Activated naive CD4-positive, alpha-beta T cell treated with anti-CD3 and anti-CD28 coated beads, Interleukin-2, amount 10 ng/mL, durations not matched to agents 7 days and 5 days (primary cell): ENCODE measurements at places on chromosomes 6 and 20.
A peak's percentile ranks its signal among the peaks of the same experiment; 100 is the strongest.

GRCh38 chr6:154070657-154071056 lies 31.6 kb downstream of the OPRM1 start:
- no peak for DNase-seq

DNA sequence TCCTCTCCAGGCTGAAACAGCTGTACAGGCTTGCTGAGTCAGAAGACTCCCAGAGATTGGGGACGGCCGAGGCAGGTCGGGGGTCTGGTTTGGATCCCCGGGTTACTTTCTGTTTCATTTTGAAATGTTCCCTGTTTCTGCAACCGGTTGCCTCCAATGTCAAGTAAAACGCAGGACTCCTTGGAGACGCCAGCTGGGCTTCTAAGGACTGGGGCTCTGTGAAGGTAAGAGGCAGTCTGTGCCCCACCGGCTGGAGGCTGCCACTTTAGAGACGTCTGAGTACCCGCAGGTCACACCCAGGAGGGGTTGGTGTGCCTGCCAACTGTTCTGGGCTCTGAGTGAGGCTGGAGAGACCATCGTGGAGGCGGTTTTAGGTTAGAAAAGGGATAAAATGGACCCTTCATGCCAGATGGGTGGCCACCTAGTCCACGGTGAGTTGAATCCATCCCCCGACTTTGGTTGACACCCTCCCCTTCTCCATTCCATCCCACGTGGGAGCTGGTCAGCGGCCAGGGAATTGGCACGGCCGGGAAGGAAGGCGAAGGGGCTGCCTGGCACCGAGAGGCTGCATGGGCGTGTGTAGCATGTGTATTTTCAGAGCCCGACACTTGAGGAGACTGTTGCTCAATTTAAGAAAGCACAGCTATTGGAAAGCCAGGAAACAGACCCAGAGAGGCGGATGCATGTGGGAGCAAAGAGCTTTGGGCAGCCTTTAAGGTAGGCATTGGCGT lies 240.9 kb downstream of the PHACTR1 start:
- peak; percentile 39 for DNase-seq

- DNase-seq: no peak
Measured at GRCh38 chr20:17749978-17750721, 50.4 kb downstream of the BANF2 start.

- no peak for DNase-seq
Measured at GRCh38 chr6:151213352-151213751, 26.4 kb upstream of the AKAP12 start.

DNA sequence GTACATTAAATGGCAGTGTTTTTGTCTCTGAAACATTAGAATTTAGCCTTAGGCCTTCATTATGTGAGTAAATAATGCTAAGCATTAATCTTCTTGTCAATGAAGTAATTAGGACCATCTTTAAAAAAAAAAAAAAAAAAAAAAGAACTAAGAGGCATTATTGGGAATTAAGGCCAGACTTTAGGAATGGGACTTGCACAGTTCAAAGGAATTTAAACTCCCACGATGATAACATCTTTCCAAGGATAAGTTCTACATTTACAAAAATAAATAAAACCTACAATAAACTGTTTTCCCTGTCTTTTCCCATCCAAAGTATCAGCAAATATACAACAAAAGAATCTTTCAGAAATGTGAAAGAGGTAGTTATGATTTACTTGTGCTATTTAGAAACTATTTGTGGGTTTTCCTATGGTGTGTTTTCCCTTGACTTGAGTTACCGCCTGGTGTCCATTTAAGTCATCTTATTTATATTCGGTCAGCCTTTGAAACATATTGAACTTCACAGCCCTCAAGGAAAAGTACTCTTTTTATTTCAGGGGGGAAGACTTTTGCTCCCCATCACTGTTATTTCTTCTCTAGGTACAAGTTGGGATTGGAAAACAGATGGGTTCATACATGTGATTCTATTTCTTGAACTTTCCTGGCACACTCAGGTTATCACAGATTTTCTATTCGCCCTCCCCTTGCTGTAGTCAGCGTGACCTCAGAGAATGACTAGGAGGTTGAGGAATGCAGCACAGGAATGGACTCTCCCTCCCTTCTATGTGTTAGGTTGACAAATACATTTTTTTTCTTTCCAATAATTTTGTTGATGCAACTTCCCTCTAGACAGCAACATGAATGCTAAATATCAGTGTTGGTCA lies 13.6 kb downstream of the STMND1 start:
- no peak for DNase-seq

- DNase-seq: peak; percentile 68
Measured at GRCh38 chr20:37345339-37346235, at the start of gene SRC. Gene SRC, plus strand, starts transcription at chr20:37346140. Its CDS starts 38,014 bp downstream, at chr20:37384154.

DNA sequence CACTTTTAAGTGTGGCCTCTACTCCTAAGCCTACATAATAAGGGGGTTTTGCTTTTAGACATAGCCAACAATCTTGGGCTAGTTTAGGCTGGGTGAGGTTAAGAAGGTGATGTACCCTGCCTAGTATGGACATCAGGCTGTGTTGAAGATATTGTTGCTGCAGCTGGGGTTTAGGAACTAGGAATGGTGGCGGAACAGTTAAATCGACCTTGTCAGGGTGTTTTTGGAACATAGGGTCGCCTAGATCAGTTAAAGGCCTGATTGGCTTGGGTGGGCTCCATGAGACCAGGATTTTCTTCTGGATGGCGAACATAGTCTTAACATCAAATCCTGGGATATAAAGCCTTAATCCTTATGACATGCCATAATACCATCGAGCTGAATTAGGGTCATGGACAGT lies 156.1 kb downstream of the TRIM27 start:
- no peak for DNase-seq

DNA sequence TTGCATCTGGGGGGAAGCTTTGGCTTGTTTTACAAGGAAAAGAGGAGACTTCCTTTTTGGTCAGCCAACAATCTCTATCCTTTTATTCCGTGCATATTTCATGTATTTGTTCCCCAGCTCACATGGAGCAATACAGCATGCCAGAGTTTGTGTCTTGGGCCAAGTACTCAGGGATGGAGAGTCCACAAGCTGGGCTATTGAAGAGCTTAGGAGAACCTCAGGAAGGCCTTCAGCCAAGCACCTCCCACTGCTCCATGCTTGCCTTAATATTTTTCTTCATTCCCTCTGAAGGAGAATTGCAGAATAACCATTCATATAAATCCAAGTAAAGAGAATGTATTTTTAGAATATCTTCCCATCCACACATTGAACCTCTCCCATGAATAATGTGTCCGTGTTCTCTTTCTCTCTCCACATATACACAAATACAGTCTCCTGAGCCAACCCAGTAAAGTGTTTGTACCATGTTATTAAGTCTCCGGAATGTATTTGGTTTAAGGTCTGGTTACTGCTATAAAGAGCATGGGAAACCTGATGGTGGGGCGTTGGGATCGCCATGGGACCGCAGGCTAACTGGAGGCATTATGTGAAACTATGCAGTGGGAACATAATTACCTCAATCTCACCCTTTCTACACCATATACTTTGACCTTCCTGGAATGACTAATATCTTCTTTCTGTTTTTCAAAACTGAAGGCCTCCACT lies 3.0 kb downstream of the LAMA4 start:
- DNase-seq: no peak
